Mesothelial cell of epicardium (in vitro differentiated cells): ENCODE measurements at places on chromosomes 1 and 21.

GRCh38 chr1:119648620-119649004 is 546 bp upstream of the ZNF697 start:
- no peak for DNase-seq

DNA sequence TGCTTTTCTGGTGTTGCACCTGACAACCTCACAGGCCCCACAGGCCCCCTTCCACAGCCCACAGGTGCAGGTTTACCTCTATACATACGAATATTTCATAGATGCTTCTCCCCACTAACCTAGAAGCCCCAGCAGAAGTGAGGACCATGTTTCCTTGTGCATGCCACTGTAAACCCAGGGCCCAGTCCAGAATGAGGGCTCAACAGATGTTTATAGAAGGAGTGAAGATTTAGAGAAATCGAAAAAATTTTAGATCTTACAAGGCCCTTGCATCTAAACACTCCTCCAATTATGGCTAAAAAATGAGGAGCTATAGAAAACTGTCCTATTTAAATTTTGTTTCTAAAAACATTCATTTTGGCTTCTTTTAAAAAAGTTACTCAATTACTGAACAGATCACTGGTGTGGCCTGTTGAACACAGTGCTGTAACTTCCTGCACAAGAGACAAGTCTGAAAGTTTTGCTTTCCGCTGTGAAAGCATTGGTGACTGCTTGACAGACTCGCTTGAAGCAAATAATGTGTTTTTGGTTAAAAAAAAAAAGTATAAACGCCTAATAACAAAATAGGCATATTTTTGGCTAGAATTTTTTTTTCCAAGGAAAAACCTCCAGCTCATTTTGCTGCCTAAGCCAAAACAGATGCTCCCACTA is 1.2 kb downstream of the ABCB10 start:
- no peak for DNase-seq

GRCh38 chr21:45130324-45130774 is 56.0 kb downstream of the ADARB1 start:
- DNase-seq = no peak

DNA sequence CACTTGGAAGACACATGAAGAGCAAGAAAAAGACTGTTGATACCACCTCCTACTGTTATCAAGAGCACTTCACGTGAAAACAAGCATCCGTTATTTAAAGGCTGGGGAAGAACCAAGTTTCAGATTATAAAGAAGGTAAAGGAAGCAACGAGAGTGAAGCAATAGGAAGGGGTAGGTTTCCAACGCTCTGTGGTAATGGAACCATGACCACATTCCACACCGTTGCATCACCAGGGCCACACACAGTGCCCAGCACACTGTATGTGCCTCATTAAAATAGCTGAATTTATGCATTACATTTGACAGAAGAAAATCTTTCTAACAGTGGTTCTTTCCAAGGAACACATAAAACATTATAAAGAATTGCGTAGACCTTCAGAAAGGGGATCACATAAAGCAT is 435.8 kb downstream of the MRPL39 start:
- DNase-seq = no peak

GRCh38 chr1:37901191-37901892 is 42.0 kb upstream of the MTF1 start:
- no peak for DNase-seq

DNA sequence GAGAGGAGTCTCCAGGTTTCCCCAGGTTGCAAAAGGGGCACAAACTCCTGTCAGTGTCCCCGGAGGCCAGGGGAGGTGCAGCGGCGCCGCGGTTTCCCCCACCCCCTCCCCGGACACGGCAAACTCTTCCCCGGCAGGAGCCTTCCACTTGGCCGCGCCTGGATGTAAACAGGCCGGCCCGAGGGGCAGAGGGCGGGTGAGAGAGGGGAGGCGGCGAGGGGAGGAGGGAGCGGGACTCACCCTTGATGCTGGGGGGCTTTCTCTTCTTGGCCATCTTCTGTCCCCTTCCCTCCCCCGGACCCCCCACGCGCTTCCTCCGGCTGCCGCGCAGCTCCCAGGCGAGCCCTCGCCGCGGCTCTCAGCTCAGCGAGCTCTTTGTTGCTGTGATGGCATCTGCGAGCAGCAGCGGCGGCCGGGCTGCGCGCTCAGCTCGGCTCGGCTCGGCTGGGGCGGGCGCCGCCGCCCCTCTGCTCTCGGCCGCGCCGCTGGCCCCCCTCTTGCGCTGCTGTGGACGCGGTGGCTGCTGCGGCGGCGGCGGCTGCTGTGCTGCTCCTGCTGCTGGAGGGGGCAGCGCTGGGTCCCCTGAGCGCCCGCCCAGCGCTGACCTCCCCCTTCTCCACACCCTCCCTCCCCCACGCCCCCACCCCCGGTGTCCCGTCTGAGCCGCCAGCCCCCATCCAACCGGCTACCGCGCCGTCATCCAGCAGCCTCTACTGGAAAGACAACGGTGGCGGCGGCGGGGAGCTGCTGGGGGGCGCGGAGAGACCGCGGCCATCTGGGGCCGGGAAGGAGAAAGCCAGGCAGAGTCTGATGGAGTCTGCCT is 4.9 kb upstream of the SLC44A5 start:
- peak; percentile 31 for DNase-seq

- no peak for DNase-seq
These were observed 423.0 kb downstream of the RPS6KC1 start for GRCh38 chr1:213474054-213474453.

DNA sequence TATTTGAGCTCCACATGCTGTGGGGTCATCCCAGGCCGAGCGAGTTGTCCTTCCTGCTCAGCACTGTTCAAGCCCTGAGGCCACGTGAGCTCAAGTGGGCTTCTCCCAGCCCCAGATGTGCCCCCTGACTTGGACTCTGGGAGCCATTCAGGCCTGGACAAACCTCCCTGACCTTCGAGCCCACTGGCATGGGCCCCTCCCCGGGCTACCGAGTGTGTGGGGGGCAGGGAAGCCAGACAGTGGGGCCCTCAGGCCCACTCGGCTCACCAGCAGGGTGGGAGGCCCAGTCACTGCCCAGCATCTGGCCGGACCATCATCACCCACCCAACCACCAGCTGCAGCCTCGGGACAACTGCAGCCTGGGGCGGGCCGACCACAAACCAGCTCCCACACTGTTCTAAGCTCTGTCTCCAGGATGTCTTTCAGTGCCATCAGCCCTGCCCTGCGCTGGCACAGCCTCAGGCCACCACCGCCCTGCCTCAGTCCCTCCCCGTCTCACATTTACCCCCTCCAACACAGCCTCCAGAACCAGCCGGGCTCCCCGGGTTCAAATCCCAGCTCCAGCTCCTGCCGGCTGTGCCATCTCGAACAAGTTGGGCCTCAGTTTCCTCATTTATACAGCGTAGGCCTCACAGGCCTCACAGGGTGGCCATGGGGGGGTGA is 20.9 kb upstream of the PLEKHG5 start:
- DNase-seq = no peak

GRCh38 chr1:46193285-46193684 is 4.9 kb downstream of the POMGNT1 start:
- DNase-seq = no peak

GRCh38 chr1:154176337-154176736 is 15.6 kb downstream of the TPM3 start:
- DNase-seq = no peak

- DNase-seq = no peak
These were observed 4.8 kb upstream of the SUMO3 start for GRCh38 chr21:44822484-44823178.

- no peak for DNase-seq
These were observed 6.6 kb upstream of the MTFR1L start for GRCh38 chr1:25813071-25813733.

- DNase-seq = no peak
These were observed 54.3 kb downstream of the MORN1 start for GRCh38 chr1:2337081-2337480.
